ENCODE measurements at places on chromosomes 5 and 9.

DNA sequence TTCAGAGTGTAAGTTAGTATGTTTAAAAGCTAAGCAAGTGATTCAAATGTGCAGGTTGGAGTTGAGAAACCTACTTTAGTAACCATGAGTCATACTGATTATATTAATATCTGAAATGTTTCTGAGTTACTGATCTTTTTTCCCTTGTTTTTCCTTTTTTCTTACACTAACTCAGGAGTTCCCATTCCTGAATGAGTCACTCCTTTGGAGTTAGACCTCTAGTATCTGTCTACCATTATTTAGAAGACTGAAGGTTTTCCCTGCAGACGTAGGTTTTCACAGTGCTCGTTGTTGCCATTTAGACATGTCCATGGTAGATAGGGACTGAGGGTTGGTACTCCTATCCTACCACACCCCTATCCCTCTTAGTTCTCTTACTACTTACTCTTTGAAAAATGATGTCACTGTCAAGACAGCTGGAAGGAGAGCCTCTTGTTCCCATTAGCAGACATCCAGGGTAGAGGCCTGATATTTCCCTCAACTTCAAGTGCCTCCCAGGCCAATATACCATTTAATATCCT lies 20.2 kb downstream of the OCLN start:
- no peak for DNase-seq

DNA sequence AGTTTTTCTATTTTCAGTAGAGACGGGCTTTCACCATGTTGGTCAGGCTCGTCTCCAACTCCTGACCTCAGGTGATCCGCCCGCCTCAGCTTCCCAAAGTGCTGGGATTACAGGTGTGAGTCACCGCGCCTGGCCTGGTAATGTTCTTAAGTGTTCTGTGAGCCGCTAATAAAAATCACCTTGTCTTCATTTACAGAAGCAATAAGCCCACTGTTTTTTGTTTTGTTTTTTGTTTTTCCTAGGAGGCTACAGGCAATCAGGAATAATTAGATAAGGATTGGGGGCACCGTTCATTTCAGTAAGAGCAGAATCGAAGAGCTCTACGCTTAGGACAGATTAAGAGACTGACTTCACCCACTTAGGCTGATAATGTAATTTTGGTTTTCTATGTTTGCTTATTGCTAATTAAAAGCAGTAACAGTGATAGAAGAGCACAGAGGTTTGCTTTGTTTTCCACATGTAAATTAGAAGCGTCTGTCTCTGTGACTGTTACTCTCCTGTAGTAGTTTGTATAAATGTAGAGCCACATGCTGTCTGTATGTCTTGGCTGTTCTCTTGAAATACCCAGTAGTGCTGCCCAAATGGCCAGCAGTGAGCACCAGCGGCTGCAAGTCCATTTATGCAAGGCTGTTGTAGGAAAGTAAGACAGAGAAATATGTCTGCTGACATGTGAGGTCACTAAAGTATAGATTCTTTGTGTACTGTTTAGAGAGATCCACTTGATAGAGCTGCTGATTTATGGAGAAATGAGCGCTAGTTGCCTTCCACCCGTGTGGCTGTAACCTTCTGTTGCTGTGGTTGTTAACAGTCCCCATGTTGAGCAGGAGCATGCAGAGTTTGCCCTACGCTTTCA lies 30.5 kb downstream of the TRIO start:
- no peak for DNase-seq

- DNase-seq: no peak
These were observed 54.7 kb downstream of the FOXD1 start for GRCh38 chr5:73393611-73394489.

- DNase-seq: peak; percentile 25
These were observed 224.1 kb upstream of the DAB2 start for GRCh38 chr5:39648848-39649227.

GRCh38 chr5:11851416-11851815 lies 52.8 kb downstream of the CTNND2 start:
- DNase-seq: no peak

DNA sequence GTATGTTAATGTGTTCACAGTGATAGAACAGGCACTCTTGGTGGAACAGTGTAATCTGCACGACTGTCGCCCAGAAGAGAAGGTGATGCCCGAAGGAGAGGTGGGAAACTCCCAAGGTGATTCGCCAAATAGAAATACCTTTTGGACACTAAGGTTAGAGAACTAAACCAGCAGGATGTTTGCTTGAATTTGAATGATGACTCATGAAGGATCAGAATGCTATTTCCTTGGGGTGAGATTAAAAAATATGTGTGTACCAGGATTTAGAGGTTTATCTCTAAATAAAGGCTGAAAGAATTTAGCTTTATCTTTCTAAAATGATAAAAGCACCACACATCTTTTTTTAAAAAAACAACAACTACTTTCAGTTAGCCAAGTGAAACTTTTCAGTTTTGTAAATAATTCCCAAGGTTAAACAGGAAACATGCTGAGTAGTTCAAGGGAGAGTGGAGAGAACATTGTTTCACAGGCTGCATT lies 297.4 kb upstream of the TAS2R1 start:
- DNase-seq: no peak

Measured in kidney capillary endothelial cell (primary cell).